ENCODE measurements at places on chromosomes 16 and 17.

- DNase-seq, result no peak
These were observed 2266.5 kb downstream of the TP53TG3F start for GRCh38 chr16:35725949-35726348.

DNA sequence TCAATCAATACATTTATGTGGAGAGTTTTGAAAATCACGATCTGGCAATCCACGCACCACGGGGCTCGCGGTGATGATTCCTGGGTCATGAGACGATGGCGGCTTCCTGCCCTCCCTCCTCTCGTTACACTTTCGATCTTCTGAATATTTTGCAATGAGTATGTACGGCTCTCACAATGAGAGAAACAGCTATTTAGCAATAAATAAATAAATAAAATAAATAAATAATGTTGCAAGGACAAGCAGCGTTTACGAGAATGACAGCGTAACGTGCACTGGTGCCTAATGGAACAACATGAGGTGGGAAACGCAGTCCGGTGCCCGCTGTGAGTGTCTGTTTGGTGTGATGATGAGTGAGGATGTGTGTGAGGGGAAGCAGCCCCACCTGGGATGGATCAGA lies 46.7 kb upstream of the JPH3 start:
- DNase-seq, result no peak

DNA sequence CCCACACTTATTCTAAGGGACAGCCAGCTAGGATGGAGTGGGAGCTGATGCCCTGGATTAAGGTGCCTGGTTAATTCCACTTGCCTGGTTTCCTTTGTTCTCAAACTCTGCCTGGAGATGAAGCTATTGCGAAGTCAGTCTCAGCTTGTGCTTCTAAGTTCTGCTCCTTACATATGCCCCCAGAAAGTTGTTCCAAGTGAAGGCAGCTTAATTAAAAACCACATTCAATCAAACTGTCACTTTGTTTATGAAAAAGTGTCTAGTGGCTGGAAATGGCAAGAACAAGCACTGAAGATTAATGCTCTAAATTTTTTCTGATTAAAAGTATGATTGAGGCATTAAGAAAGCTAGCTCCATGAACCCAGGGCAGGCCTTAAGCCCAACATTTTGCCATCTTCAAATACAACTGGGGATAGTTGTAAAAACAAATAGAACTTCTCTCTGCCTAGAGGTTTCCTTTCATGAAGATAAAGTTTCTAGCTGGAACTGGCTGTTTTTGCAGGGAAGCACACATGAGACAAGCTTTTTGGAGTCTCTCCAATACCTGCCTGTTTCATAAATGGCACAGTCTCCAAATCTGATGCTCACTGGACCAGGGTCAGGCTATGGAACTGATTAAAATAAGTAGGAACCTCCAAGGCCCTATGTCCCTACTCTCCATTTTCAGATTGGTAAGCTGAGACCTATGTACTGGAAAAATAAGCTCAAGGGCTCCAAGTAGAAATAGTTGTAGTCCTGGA lies 100.9 kb downstream of the GRIN2A start:
- DNase-seq, result no peak

- DNase-seq, result no peak
These were observed 126.9 kb downstream of the KATNIP start for GRCh38 chr16:27676839-27677238.

GRCh38 chr16:25707982-25708583 lies 16.3 kb downstream of the HS3ST4 start:
- peak; percentile 21 for DNase-seq

- no peak for DNase-seq
These were observed 26.1 kb downstream of the GAS7 start for GRCh38 chr17:10172241-10172741.

- DNase-seq, result no peak
These were observed 1.3 kb upstream of the CPSF4L start for GRCh38 chr17:73262676-73263642.

GRCh38 chr17:60173304-60173819 lies 23.6 kb downstream of the CA4 start:
- no peak for DNase-seq

GRCh38 chr17:39187152-39187830 lies 10.2 kb downstream of the CACNB1 start:
- no peak for DNase-seq

Data from mucosa of gallbladder (tissue), 1 donor.